ENCODE measurements at places on chromosomes 2 and 18.
A peak's percentile ranks its signal among the peaks of the same experiment; 100 is the strongest.

GRCh38 chr2:179460181-179460929, 195.7 kb upstream of the SESTD1 start:
- DNase-seq = no peak

- DNase-seq = no peak
Measured at GRCh38 chr2:176653479-176654443, 384.5 kb downstream of the MTX2 start.

GRCh38 chr2:107419191-107419590, 407.5 kb upstream of the RGPD4 start:
- DNase-seq = no peak

GRCh38 chr2:225100856-225101294, 58.6 kb upstream of the DOCK10 start:
- no peak for DNase-seq

GRCh38 chr18:59049721-59050660, 89.7 kb upstream of the SEC11C start:
- DNase-seq = no peak

DNA sequence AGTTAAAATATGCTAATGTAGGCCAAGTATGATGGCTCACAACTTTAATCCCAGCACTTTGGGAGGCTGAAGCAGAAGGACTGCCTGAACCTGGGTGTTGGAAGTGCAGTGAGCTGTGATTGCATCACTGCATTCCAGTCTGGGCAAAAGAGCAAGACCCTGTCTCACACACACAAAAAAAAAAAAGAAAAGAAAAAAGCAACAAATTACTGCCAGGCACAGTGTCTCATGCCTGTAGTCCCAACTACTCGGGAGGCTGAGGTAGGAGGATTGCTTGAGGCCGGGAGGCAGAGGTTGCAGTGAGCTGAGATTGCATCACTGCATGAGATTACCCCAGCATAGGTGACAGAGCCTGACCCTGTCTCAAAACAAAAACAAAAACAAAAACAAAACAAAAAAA, 110.6 kb downstream of the PRELID3A start:
- no peak for DNase-seq

DNA sequence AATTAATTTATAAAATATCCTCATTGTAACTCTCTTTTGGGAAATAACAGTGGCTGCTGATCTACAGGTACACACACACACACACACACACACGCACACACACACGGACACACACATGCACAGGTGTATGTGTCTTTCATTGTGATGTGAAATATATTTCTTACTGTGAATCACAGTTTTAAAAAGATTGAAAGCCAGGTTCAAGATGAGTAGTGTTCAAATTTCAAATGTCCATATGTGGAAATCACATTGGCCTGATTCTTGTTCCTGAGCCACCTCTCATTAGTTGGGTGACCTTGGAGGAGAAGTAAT, 372.4 kb downstream of the ALK start:
- DNase-seq = no peak

- no peak for DNase-seq
Measured at GRCh38 chr2:88159481-88159880, 10.7 kb upstream of the THNSL2 start.

GRCh38 chr2:207123776-207124391, 41.9 kb downstream of the KLF7 start:
- no peak for DNase-seq

DNA sequence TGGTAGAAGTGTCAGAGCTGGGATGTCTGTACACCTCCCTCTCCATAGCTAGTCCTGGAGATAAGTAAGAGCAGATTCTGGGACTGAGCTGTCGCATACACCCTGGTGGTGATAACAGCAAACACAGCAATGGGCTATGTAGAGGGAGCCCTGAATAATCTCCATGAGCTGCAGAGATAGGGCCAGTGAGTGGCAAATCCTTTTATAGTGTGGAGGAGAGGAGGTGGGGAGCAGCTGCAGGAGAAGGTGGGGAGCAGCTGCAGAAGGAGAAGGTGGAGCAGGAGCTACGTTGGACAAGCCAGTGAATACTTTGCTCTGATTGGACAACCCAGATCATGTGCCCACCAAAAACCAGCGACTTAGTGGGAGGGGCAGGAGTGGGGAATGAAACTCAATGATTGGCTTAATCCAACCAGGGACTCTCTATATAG, 85.5 kb downstream of the TMEM247 start:
- no peak for DNase-seq

GRCh38 chr2:64165706-64166105, 21.5 kb upstream of the PELI1 start:
- no peak for DNase-seq

- DNase-seq = peak; percentile 53
Measured at GRCh38 chr2:134207589-134208209, 46.2 kb upstream of the MGAT5 start.

DNA sequence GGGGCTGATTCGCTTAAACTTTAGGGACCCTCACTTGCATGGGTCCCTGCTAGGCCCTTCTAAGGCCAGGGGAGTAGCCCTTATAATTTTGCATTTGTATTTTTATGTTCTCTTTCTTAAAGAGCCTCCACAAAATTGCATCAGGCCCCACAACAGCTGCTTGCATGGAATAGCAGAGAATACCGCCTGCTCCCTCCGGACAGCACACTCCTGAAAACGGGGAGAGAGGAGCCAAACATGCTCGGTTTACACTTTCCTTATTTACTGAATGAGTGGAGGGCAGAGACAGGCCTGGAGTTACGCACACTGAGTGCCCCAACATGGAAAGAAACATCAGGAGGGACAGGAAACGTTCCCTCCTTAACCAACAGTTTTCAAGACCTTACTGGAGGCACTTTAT, 132.2 kb downstream of the ANTXR1 start:
- no peak for DNase-seq

- no peak for DNase-seq
Measured at GRCh38 chr2:111662039-111662770, 221.8 kb downstream of the ANAPC1 start.

- no peak for DNase-seq
Measured at GRCh38 chr2:138279871-138280270, 221.7 kb upstream of the SPOPL start.

- no peak for DNase-seq
Measured at GRCh38 chr2:6754419-6754818, 111.3 kb downstream of the CMPK2 start.

DNA sequence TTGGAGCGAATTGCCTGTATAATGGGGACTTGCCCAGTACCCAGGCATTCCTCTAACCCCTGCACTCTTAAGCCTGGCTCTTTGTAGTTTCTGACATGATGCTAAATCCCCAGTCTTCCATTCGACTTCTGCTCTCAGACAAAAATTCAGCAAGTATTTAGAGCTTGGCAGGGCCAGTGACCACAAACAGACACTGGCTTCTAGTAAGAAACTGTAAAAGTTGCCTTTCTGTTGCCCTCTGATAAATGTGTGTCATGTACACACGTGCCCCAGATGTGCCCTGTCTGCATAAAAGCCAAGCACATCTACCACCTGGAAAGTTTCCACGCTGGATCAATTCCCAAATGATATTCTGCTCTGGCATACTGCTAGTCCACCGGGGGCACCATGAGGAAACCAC, 18.0 kb downstream of the PAX3 start:
- DNase-seq = no peak

DNA sequence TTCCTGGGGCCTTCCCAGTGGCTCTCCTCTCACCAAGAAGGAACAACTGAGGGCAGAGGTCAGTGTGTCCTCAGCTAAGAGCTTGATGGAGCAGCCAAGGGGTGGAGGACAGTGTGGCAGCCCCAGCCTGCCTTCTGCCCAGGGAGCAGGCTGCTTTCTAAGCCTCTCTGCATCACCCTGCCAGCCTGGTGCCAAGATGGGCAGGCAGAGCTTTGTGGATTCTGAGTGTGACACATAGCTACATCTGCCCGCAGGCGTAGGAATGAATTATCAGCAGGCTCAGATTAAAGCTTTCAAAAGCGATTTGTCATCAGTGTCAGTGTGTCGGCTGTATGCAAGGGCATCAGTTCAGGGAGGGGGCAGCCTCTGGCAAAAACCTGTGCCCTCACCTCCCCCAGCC, 8.7 kb downstream of the MAL start:
- no peak for DNase-seq

DNA sequence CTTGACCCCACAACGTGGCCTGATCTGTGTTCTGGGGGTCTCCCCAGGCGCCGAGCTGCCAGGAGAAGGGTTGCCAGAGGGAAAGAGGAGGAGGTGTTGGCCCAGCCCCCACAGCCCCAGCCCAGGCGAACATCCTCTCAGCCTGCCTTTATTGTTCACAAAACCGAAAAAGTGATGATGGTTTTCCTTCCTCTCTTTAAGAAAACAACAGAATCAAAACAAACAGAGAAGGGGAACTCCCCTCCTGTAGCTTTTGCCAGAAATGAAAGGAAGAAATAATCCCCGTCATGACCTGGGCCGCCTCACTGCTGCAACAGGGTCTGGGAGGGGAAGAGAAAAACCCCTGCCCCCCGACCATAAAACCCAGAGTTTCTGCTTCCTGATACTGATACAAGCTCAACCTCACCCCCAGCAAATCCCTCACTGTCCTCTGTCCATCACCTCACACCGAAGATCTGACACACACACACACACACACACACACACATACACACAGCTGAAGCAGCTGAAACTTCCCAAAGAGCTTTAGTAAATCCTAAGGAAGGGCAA, 52.0 kb downstream of the ZFP36L2 start:
- DNase-seq = peak; percentile 56

Measured in stimulated activated CD4-positive, alpha-beta T cell treated with anti-CD3 and anti-CD28 coated beads, Interleukin-1b, Interleukin-23, amount 100 ng/mL, for 4 hours (primary cell).